ENCODE measurements at places on chromosomes 4 and X.

DNA sequence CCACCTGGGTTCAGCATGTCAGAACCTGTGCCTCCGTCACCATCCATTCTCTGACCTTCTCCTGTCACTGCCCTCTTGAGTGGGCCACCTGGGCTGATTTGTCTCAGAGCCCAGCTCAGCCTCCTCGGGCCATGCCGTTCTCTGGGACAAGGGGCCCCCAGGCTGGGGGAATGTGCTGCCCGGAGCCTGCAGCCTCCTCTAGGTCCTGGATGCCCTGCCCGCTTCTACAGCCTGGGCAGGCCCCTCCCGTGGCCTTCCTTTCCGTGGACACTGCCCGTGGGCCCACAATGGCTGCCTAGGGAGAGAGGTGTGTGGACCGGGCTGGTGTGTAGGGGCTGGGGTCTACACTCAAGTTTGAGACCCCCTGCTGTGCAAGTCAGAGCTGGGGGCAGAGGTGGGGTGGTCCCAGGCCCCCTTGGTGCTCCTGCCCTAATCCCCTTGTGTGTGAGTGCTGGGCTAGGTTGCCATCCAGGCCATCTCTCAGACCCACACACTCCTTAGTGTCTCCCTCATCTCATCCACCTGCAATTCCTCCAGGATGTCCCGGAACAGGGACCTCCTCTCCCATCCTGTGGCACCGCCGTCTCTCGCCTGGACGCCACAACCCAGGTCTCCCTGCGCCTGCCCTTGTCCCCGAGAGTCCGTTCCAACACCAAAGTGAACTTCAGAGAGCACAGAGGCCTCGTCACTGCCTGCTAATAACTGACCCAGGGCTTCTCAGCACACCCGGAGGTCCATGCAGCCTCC, 12.4 kb downstream of the PSAPL1 start:
- no peak for DNase-seq

GRCh38 chrX:9420275-9421265, 44.3 kb upstream of the TBL1X start:
- DNase-seq, result peak; percentile 33

DNA sequence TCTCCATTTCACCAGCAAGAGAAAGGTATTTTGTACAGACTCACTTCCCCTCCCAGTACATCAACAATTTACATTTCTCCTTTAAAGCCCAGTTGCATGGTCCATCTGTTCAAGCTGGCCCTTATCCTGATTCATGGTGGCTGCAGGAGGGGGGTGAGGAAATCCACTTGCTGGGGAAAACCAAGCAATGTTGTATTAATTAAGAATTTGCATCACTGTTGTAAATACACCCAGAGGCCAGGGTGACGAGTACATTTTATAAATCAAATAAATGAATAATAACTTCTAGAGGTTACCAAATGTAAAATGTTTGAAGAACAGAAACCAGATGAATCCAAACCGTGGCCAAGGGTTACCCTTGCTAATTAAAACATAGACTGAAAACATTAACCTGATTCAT, 395.9 kb upstream of the INTU start:
- DNase-seq, result no peak

- no peak for DNase-seq
These were observed 48.5 kb upstream of the EGFL6 start for GRCh38 chrX:13520936-13521335.

DNA sequence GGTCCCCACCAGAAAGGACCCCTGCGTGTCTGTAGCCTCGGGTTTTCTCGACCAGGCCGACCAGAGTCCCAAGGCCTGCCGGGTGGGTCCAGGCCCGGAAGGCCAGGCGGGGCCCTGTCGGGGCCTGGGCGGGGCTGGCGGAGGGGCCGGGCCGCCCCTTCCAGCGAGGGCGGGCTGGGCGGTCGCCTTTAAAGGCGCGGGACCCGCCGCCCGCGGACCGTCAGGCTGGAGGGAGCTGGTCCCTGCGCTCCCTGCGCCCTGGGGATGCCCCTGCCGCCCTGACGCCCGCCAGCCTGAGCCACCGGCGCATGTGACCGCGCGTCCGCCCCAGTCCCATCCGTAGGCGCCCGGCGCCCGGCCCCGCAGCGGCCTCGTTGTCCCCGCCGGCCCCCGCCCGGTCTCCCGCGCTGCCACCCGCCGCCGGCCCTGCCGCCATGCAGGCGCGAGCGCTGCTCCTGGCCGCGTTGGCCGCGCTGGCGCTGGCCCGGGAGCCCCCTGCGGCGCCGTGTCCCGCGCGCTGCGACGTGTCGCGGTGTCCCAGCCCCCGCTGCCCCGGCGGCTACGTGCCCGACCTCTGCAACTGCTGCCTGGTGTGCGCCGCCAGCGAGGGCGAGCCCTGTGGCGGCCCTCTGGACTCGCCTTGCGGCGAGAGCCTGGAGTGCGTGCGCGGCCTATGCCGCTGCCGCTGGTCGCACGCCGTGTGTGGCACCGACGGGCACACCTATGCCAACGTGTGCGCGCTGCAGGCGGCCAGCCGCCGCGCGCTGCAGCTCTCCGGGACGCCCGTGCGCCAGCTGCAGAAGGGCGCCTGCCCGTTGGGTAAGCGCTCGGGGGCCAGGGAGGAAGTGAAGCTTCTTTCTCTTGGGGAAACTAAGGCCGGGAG, at the start of gene HTRA3:
TSS of gene HTRA3 (plus strand) at position 220 of the 883 bp plus-strand sequence. CDS start at position 435, 215 bp downstream.
- peak; percentile 56 for DNase-seq

DNA sequence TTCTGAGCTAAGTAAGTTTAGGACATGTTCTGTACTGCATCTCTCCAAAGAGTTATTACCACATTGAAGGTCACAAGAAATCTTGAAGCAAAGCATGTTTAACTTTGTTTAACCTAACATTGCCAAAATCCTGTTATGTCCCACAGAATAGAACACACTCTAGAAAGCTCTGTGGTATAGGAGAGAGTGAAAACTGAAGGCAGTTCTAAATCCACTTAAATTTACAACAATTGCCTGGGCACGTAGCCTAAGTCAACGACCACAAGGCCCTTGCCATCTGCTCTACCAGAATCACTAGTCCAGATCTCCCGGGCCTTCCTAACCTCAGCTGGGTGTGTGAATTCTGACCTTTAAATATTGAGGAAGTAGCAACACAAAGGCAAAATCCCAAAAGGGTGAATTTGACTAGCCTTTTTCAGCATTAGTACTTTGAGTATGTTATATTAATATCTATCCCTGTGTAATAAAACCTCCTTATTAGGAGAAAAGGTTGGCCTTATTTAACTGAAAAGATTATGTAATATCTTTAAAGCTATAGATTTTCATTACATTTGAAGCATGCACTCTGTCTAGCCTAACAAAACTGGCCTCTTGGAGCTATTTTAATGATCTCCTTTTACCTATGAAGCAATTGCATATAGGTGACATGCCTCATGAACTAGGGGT, 4.5 kb upstream of the MAML3 start:
- DNase-seq, result no peak

DNA sequence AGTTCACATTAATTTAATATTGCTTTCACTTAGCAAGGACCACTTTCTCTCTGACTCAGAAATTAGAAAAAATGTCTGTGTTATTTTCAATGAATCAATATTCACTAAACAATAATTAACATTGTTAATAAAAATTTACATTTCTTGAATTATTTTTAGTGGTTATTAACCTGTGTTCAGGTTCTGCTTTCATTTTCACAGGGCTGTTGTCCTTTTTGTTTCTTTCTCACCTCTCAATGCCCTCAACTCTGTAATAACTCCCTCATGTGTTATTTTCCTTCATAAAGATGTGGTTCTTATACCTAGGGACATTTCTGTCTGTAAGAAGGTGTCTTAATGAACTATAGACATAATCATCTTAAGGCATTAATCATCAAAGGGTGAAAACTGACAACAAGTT, 43.1 kb upstream of the PRR27 start:
- DNase-seq, result no peak

DNA sequence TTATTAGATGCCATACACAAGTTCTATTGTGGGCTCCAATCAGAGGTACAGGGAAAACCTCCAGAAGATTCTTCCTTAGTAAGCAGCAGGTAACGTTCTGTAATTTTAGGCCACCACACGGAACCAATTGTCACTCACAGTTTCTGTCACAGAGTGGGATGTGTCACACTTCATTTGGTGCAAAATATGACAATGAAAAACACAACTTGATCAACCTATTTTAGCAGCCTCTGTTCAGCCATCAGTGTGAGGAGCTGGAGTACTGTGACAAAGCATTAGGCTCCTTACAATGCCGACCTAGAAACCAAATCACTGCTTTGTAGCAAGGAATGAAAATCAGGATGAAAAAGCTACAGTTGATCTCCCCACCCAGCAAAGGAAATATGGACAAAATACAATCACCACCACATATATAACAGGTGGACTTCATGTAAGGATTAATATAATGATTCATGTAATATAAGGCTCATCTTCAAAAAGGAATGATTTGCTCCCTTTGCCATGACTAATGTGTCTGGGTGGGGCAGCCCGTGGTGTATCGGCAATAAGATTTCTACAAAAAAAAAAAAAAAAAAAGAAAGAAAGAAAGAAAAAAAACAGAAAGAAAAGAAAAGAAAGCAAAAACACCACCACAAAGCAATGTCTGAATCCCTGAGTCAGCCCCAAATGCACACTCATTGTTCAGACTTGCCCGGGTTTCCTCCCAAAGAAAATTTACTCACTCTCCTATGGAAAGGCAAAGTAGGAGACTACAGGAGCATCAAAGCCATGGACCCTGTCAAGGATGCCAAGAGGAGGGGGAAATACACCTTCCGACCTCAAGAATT, 36.0 kb downstream of the SLC9A7 start:
- DNase-seq, result no peak

GRCh38 chr4:125115476-125115875, 199.3 kb upstream of the FAT4 start:
- no peak for DNase-seq

Measured in NCI-H1417 (cell line).